ENCODE measurements at places on chromosomes 3 and 15. TPM values are rescaled to one million over a fixed set of nuclear protein-coding genes. Genes with fewer than 3 reads are reported as not detected.

GRCh38 chr3:149701977-149702350, 44.1 kb upstream of the WWTR1 start:
- no peak for DNase-seq

DNA sequence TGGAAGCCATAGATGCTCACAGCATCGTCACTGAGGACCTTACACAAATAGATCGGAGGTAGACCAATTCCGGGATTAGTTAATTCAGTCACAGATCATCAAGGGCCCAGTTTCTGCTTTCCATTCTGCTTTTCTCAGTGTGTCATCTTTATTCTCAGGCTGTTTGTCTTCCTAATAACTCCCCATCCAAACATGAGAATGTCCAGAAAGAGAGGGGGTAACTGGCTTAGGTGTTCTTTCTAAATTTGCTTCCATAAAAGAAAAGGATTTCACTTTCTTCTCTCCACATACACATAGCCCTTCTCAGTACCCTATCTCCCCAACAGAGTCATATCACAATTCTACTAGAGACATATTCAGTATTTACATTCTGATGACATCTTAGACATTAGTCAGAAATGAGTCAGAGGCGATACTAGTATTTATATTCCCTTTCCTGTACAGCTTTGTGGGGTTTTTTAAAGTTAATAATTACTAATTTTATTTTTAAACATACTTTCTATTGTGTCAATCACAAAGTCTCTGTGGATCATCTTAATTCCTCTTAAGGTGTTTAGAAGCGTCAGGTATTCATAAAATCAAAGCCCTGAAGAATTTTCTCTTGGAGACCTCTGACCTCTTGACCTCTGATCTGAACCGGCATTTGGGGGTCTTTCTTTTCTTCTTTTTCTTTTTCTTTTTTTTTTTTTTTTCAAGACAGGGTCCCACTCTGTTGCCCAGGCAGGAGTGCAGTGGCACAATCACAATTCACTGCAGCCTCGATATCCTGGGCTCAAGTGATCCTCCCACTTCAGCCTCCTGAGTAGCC, 24.3 kb upstream of the IL12A start:
- DNase-seq, result no peak

DNA sequence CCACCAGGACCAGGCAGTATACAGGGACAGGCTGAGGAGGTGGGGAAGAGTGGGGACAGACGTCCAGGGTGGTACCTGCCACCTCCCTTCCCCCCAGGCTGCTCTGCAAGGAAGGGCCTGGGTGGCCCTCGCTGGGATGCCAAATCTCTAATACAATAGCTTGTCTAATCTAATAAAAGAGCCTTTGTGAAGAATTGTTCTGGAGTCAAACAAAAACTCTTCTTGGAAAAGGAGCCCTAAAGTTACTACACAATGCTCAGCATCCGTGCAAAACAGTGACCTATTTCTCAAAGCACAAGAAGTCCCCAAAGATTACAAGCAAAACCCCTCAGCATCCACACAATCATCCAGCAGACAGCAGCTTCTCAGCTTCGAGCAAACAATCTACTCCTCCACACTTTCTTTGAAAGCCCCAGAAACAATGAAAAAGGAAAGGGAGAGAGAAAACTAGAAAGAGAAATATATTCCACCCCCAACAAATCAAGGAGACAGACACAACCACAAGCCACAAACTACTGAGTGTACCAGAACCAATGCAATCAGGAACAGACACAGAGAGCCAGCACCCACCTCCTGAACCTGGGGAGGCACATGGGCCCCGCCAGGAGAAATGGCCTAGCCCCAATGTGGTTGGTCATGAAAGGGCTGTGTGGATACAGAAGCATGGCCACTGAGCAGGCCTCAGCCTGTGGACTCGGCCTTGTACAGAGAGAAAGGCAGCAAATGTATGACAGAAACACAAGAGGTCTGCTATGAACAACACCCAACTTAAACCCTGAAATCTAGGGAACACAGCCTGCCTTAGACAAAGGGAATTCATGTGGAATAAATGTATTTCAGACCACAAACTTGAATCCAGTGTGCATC, 177.1 kb upstream of the CHRNA7 start:
- no peak for DNase-seq

Gene DPPA2
- total RNA-seq, result not detected

DNA sequence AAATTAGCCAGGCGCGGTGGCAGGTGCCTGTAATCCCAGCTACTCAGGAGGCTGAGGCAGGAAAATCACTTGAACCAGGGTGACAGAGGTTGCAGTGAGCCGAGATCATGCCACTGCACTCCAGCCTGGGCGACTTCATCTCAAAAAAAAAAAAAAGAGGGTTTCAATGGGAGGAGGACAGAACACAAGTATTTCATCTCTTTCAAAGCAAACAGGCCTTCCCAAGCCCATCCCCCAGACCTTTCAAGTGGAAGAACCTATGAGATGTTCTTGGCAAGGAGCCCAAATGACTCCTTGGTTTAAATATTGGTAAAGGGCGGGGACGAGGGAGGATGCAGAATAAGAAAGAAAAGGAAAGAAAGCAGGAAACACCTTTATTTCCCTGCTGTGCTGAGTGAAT, 62.2 kb upstream of the MCF2L2 start:
- DNase-seq, result no peak

DNA sequence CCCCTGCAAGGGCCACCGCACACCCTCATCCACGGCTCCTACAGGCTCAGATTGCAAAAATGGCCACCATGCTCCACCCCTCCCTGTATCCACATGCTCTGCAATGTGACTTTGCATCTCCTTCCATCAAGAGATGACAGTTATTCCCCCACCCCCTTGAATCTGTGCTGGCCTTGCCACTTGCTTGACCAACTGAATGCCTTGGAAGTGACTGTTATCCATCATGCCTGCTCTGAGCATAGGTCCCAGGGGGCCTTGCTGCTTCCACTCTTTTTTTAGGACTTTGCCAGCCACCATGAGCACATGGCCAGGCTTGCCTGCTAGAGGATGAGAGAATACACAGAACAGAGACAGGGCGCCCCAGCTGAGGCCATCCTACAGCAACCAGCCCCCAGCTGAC, 13.6 kb downstream of the HAPLN3 start:
- DNase-seq, result no peak

Gene UBE2E2
- 38.3 TPM for total RNA-seq
